Temporal lobe (tissue), 4 donors: ENCODE measurements at places on chromosomes 3 and 15. TPM values are rescaled to one million over a fixed set of nuclear protein-coding genes. Genes with fewer than 3 reads are reported as not detected.

INSYN1 gene
- 24.1 TPM for total RNA-seq

GRAMD2A gene
- total RNA-seq: 0.49 TPM

ARF4 gene
- 87.8 TPM for total RNA-seq

MAGEF1 gene
- 32.0 TPM for total RNA-seq

ALAS1 gene
- total RNA-seq: 29.0 TPM

SLC22A13 gene
- total RNA-seq: under 0.01 TPM

PRSS50 gene
- total RNA-seq: 0.25 TPM

CPNE9 gene
- 0.49 TPM for total RNA-seq

FETUB gene
- not detected for total RNA-seq

CACNA2D3 gene
- total RNA-seq: 23.4 TPM

GABRB3 gene
- total RNA-seq: 102 TPM

WDR93 gene
- total RNA-seq: 0.25 TPM

TLR9 gene
- not detected for total RNA-seq

EPB42 gene
- total RNA-seq: 1.2 TPM

BRK1 gene
- total RNA-seq: 96.6 TPM

GUCA1C gene
- not detected for total RNA-seq

HIGD2B gene
- total RNA-seq: not detected

GABRG3 gene
- 10.6 TPM for total RNA-seq

ALDH1L1 gene
- total RNA-seq: 3.4 TPM

KNG1 gene
- not detected for total RNA-seq
